ENCODE measurements at places on chromosomes 1 and 21. TPM values are rescaled to one million over a fixed set of nuclear protein-coding genes. Genes with fewer than 3 reads are reported as not detected.

The NBPF6 gene
- not detected for total RNA-seq

The SELP gene
- not detected for total RNA-seq

The P3R3URF gene
- not detected for total RNA-seq

The TMPRSS2 gene
- total RNA-seq, result 9.0 TPM

The EEIG2 gene
- 13.4 TPM for total RNA-seq

The CATSPERE gene
- total RNA-seq, result not detected

The SPRR2A gene
- not detected for total RNA-seq

All from Daoy (cell line).